Adrenal gland (tissue), 19 donors: ENCODE measurements at places on chromosomes 4 and X.

DNA sequence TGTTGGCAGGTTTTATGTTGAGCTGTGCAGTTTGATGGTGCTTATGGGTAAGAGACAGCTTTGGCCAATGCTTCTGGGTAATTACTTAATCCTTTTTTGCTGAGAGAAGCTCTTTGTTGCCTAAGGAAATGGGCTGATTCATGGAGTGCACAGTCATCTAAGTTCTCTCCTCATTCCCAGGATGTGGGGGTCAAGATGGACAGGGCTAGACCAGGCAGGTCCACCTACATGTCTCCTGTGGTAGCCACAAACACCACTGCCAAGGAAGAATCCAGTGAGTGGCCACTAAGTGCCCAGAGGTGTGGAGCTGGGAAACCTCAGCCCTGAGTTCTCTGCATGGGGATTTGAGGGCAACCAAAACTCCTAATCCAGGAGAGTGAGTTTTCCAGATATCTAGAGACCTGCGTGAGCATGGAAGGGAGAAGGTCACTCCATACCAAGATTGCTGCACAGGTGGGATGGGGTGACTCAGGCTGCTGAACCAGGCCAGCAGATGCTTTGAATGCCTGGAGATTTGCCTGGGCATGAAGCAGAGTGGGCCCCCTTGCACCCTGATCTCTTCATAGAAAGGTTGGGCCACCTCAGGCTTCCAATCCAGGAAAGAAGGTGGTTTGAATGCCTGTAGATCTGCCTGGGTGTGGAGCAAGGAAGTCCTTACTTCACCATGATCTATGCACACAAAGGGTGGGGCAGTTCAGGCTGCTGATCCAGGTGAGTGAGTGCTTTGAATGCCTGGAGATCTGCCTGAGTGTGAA lies 234.8 kb upstream of the GNPDA2 start:
- DNase-seq: no peak

GRCh38 chr4:56317749-56318148 lies 69.5 kb downstream of the AASDH start:
- no peak for DNase-seq

DNA sequence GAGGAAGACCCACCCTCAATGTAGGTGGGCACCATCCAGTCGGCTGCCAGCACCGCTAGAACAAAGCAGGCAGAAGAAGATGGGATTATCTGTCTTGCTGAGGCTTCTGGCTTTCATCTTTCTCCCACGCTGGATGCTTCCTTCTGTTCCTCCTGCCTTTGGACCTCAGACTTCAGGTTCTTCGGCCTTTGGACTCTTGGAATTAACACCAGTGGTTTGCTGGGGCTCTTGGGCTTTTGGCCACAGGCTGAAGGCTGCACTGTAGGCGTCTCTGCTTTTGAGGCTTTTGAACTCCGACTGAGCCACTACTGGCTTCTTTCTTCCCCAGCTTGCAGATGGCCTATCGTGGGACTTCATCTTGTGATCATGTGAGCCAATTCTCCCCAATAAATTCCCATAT lies 55.1 kb downstream of the PDLIM5 start:
- no peak for DNase-seq

GRCh38 chrX:85922821-85923220 lies 124.5 kb downstream of the CHM start:
- DNase-seq: no peak

- DNase-seq: no peak
Observed at GRCh38 chr4:179465131-179465797, 2023.0 kb upstream of the AGA start.

DNA sequence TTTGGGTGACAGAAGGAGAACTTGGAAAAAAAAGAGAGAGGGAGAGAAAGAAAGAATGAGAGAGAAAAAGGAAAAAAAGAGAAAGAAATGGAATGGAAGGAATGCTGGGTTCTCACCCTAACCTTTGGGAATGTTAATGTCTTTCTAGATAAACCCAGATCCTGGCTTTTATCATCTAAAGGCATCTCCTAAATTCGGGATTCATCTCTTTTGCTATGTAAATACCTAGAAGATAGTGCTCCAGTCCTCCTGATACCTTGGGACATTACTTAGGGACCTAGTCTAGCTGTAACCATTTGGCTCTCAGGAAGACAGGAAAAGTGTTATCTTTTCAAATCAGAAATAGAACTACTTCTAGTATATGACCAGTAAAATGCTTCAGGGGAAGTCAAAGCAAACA lies 15.8 kb upstream of the SPCS3 start:
- no peak for DNase-seq

DNA sequence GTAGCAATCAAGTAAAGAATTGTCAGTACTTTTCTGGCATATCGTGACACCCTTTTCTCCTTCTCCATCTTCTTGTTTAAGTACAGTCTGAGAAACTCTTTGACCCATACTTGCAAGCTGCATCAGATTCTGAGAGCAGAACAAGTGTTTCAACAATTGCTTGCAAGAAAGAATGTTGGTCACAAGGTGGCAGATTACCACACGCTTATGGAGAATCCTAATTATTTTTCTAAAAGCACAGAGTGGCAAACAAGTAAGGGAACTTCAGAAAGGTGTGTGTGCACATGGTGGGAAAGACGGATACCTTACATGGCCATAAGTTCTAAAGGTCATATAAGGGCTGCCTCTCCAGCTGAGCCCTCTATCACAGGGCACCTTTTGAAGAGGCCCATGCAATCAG lies 136.4 kb upstream of the FGF13 start:
- no peak for DNase-seq

- DNase-seq: no peak
Observed at GRCh38 chrX:132957211-132958090, 978 bp downstream of the HS6ST2 start.

- DNase-seq: no peak
Observed at GRCh38 chrX:112704187-112704586, 24.4 kb upstream of the LHFPL1 start.

- no peak for DNase-seq
Observed at GRCh38 chr4:166957451-166957850, 276.8 kb downstream of the SPOCK3 start.

DNA sequence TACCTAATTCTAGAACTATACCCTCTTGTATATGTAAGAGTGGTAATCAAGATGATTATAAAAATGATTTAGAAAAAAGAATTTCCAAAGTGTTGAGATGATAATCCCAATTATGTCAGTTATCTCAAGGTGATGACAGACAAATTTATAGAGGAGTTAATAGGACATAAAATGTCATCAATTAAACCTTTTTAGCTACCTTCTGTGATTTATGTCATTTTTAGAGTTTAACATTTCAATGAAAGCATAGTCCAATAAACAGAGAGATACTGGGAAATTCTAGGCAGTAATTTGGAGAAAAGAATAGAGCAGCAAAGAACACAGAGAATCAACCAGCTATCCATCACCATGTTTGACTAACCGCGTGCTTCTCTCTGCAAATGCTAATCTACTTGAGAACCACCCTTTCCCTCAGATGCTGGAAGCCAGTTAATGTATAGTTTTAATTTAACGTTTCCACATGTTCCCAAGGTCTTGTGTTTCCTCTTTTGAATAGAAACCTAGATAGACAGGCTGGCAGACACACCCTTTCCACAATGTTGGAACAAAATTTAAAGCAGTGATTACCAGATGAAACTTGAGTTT lies 433.1 kb upstream of the FAM241A start:
- no peak for DNase-seq

DNA sequence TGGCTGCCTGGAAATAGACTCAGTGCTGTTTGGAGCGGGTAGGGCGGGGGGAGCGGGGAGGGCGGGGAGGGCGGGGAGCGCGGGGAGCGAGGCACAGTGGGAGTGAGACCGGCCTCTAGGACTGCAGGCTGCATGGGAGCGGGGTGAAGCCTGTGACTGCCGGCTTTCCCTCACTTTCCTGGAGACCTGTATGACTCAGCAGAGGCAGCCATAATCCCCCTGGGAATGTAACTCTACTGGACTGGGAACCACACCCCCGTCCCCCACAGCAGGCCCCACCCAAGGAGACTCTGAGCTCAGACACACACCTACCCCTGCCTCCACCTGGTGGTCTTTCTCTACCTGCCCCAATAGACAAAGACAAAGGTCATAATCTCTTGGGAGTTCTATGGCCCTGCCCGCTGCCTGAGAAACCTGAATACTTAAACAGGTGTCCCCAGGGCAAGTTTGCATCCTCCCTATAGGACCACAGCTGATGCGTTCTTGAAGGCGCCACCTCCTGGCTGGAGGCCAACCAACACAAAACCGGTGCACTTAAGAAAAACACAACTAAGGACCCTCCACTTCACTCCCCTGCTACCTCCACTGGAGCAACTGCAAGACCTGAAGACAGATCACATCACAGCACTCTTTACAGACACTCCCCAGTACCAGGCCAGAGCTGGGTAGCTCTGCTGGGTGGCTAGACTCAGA lies 18.0 kb downstream of the HDAC8 start:
- no peak for DNase-seq

- DNase-seq: no peak
Observed at GRCh38 chr4:162498168-162498567, 334.4 kb upstream of the FSTL5 start.

DNA sequence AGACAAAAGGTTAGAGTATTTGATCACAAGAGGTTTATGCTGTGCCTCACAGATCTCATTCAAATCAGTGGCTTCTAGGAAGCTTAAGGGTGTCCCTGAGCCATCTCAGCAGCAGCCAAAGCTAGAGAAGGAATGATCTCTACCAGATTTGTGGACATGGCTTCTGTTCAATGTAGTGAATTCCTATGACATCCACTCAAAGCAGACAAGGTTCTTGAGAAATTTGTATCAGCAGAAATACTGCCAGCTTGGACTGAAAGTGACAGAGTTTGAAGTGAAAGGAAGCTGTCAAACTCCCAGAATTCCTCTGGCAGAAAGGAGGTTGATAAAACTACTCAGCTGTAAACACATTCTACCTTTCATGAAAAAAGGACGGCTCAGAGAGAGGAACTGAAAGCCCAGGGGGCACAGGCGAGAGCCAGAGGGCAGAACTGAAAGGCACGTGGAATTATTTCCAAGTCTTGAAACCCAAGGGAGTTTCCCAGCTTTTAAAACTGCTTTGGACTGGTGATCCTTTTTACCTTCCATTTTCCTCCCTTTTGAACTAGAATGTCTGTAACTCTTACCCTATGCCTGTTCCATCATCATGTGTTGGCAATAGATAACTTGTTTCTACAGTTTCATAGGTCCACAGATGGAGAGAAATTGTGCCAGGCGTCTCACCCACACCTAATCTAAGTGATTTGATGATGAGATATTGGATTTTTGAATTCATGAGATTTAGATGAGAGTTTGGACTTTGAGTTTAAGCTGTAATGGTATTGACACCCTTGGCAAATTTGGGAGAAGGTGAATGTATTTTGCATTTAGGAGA lies 14.5 kb upstream of the MED14 start:
- DNase-seq: no peak

- no peak for DNase-seq
Observed at GRCh38 chrX:123153846-123154335, 30.2 kb upstream of the GRIA3 start.

GRCh38 chr4:104504536-104504935 lies 9.8 kb upstream of the CXXC4 start:
- no peak for DNase-seq

DNA sequence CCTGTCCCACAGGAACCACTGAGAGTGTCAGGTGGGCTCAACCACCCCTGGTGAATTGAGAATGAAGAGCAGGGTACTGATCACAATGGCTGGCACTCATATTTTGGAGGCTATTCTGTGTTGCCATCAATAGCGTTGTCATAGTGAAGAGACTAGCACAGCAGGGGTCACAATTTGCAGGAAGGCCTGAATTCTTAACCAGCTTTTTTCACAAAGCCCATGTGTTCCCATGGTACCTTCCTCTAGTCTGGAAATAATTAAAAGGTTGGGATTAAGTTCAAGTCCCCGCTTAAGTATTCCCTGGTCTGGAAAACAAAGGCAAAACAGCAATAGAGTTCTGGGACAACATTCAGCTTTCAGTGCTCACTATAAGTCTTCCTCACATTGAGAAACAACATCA lies 1051.7 kb downstream of the C4orf33 start:
- DNase-seq: no peak

GRCh38 chrX:103343105-103343504 lies 13.1 kb downstream of the TCEAL7 start:
- DNase-seq: peak; percentile 45

- no peak for DNase-seq
Observed at GRCh38 chr4:187449702-187450101, 545.9 kb upstream of the ZFP42 start.
